ENCODE measurements at places on chromosomes 3 and 15.

DNA sequence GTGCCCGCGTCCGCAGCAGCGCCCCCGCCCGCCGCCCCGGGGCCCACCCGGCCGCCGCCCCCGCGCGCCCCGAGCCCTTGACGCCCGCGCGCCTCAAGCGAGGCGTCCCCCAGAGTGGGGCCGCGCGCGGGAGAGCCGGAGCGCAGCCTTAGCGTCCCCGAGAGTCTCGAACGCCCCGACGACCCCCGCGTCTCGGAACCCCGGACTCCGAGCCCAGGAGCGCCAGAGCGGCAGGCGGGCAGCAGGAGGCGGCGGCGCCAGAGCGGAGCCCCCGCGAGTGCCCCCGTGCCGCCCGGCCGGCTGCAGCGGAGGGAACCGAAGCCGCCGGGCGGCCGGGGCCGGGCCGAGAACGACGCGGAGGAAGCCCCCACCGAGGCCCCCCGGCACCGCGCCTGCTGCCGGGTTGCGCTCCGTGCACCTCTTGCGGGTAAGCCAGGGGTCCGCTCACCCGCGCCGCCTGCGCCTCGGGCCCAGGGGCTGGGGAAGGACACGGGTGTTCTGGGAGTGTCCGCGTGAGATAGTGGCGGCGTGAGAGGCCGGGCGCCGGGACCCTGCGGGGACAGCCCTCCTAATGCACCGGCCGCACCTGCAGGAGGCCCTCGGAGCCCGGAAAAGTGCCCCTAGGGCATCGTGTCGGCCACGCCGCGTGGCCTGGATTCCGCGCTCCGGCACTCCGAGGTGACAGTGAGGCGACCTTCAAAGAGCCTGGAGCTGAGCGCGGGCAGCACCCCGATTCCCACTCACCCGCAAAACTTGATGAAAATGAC lies 52.0 kb upstream of the ULK4 start:
- no peak for DNase-seq

DNA sequence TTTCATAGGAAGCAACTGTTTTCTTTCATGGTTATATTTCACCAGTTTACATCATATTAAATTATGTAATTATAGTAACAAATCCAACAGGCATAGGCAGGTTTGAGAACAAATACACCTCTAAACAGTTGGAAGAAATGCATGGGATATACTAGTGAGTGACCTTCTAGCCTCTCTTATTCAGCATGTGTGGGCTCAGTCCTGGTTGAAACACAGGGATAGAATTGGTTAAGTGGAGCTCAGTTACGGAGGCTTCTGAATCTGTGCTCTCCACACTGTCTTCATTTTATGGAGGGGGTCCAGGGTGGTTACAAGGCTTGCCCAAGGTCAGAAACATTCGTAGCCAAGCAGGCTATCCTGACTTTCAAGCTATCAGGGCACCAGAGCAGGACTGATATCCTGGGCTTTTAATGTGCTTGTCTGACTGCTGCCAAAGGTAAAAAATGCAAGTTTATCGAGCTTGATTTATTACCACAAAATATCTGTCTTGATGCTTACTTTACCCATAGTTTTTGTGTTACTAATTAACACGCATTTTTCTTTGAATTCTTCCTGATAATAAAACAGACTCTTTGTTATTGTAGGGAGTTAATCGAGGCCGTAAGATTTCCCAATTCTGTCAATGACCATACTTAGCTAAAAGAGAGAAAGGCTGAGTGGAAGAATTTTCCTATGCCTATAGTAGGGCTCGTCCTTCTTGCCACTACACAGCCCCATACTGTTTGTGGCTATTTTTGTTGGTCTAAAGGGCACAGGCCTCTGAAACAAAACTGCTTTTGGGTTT lies 89.6 kb downstream of the FILIP1L start:
- no peak for DNase-seq

GRCh38 chr15:68833700-68834331 lies 13.1 kb upstream of the ANP32A start:
- no peak for DNase-seq

DNA sequence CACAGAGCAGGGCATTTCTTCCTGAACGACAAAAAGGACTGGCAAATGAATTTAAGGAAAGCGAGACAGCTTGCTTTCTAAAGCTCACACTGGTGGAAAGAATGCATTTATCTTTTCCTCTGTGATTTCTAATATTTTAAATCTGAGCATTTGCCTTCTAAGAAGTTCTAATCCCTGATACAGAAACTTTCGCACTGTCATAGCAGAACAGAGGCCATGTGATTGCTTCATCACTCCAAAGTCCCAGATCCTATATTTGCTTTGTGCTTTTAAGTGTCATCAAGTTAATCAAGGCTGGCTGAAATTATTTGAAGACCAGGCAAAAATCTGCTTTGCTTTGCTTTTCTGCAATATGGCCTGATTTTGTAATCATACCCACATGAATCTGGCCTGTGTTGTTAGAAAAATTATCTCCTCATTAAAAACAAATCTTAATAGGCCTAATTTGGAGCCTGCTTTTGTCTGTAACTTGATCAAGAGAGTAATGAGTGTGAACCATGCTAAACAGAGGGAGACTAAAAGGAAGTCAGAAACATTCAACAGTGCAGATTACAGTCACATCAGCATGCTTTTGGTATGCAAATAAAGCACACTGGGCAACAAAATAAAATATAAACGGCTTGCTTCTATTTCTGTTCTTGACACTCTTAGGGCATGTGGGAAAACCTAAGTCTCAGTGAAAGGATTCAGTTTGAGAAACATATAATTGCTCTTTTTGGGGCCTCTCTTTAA lies 178.2 kb upstream of the ADAMTS9 start:
- no peak for DNase-seq

GRCh38 chr15:86444527-86444926 lies 364.9 kb downstream of the AGBL1 start:
- no peak for DNase-seq
